ENCODE measurements at places on chromosomes 2 and 18.

- DNase-seq = no peak
These were observed 462.6 kb downstream of the PTPRM start for GRCh38 chr18:8029731-8030130.

DNA sequence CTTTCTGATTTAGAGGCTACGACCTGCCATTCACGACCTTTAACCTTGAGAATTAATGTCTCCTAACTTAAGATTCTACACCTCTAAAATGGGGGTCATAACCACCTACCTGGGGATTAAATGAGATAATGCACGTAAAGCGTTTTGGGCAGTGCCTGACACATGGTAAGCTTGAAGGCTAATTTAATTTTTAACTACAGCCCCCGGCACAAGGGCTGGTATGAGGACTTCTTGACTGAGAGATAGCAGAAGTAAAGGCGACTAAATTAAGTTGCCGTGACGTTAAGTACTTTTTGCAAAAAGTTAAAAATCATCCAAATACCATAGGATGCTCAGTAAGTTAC, 549 bp downstream of the MRPL35 start:
- no peak for DNase-seq

DNA sequence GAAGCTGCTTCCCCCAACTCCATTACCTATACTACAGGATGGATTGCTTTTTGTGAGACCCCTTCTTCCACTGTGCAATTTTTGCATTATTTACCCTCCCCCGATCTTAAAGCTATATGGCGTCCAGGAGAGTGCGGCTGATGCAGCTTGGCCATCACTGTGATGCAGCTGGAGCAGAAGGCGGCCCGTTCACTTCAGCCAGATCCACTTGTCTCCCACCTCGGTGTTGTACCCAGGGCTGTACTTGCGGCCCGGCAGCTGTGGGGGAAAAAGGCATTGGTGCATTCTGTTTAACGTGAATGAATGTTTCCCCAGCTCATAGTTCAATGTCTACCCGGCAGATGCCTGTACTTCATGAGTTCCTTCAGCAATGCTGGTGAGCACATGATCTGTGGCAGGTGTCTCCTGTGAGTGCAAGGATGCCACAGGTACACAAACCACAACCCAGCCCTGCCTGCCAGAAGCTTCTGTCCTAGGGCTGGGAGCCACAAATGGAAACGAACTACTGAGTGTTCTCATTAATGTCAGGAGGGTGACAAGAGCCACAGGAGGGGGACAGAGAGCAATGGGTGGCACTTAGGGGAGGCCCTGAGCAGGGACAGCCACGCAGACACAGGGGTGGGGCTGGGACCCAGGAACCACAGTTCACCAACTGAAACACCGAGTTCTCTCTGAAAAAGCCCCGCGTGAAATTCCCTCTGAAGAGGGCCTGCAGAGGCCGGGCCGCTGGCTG, 64.0 kb downstream of the NDUFA10 start:
- no peak for DNase-seq

GRCh38 chr2:178066890-178067669, 5.5 kb downstream of the PDE11A start:
- DNase-seq = no peak

DNA sequence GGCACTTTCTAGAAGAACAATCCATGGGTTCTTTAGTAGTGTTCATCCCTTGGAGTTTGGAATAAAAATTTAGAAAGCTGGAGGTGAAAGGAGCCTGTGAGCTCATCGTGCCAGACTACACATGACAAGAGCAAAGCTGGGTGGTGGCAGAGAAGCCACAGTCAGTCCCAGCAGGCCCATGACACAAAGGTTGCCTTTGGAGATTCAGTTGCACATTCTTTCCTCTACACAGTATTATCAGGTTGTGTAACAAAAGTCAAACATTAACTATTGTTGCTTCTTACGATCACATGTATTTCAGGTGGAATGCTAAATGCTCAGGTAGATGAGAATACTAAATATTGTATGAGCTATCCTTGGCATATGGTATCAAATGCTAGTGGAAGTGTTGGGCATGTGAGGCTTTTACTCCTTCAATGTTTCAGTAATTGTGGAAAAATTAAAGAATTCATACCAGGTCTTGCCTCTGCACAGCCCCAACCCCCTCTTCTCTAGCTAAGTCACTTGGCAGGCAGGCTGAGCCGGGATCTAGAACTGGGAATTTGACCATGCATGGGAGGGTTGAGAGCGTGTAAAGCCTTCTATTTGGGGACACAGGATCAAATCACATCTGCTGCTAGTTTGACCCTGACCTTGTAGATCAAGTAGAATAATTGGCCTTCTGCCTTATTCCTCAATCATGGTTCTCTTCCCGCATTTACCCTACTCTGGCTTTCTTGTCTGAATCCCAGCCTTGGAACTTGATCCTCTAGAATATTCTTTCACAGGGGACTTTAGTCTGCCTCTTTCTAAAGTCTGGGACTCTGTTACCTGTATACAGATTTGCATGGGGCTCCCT, 230.9 kb downstream of the GCA start:
- no peak for DNase-seq

DNA sequence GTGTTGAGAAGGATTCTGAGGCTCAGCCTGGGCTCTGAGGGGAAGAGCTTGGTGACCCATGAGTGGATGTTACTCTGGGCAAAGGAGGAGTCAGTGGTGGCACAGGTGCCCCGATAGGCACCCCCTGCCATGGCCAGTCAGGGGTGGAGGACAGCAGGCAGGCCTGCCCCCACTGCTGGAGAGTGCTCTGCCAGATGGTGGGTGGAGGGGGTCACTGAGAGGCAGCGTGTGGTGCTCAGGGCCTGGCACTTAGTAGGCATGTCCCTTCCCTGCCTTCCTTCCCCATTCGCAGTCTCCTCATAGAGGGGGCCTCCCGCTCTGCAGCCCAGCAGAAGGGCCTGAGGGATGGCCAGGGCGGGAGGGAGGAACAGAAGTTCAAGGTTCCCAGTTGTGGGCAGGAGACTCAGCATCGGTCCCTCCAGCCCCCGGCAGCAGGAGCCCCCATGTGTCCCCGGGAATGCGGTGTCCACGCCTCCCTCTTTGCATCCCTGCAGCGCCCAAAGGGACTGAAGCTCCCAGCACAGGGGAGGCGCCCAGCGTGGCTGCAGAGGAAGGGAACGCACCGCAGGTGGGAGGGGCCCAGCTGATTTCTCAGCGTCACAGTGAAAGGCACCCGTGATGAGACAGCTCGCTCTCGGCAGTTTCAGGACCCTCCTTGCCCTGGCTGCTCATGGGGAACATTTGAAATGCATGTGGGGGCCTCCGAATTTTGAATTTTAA, 5.7 kb upstream of the SNED1 start:
- no peak for DNase-seq

DNA sequence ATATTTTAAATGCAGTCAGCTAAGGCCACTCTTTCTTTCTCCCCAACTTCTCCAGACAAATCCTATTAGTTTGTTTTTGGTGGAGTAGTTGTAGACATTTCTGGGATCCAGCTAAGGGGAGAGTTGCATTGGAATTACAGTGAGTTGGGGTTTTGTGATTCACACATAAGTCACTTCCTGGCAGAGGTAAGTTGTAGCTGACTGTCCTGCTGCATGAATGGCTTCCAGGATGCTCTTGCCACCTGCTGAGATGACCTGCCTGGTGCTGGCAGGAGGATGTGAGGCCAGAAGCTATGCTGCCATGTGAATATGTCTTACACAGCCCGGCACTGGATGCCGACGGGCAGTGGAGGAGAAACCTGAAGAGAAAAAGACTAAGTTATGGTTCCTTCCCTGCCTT, 243.7 kb downstream of the TDRD15 start:
- no peak for DNase-seq

GRCh38 chr2:105961599-105962146, 217.0 kb downstream of the NCK2 start:
- no peak for DNase-seq

DNA sequence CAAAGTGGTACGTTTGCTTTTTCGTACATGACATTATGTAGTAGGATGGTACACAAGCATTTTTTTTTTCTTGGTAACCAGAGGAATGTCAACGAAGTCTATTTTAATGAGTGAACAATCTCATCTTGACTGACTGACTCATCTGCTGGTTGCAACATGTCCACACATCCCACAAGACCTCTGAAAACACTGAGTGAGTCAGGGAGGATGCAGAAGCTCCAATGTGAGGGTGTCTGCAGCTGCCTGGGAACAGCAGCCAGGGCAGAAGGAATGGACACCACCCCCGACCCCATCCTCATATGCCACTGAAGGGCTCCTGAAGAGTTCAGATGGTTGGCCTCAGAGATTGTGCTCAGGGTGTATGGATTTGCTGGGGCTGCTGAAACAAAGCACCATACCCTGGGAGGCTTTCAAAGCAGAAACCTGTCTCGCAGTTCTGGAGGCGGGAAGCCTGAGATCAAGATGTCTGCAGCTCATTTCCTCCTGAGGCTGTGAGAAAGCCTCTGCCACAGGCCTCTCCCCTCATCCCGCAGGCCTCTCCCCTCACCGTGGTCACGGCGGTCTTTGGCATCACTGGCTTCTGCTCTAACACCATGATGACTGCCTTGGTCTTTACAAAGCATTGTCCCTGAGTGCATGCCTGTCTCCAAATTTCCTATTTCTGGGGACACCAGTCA, 124.6 kb downstream of the LRATD1 start:
- no peak for DNase-seq

DNA sequence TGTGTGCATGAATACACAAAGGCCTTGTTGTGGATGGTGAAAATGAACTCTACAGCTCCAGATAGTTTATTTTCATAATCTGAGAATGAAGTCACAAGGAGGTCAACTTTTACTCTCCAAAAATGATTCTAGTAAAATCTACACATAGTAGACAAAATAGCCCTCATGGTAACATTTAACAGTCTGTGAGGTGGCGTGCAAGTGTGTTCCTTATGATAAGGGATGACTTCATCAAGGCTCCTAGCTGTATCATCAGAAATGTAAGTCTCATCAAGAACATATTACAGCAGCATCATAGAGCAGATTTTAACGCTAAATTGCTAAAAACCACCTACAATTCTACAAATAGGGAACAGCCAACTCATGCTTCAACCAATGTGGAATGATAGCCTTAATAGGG, 72.3 kb upstream of the RIOK3 start:
- DNase-seq = peak; percentile 66

GRCh38 chr2:86413296-86414094, 27.7 kb upstream of the KDM3A start:
- no peak for DNase-seq

- no peak for DNase-seq
These were observed 112.1 kb upstream of the SERPINE2 start for GRCh38 chr2:224151161-224151560.

DNA sequence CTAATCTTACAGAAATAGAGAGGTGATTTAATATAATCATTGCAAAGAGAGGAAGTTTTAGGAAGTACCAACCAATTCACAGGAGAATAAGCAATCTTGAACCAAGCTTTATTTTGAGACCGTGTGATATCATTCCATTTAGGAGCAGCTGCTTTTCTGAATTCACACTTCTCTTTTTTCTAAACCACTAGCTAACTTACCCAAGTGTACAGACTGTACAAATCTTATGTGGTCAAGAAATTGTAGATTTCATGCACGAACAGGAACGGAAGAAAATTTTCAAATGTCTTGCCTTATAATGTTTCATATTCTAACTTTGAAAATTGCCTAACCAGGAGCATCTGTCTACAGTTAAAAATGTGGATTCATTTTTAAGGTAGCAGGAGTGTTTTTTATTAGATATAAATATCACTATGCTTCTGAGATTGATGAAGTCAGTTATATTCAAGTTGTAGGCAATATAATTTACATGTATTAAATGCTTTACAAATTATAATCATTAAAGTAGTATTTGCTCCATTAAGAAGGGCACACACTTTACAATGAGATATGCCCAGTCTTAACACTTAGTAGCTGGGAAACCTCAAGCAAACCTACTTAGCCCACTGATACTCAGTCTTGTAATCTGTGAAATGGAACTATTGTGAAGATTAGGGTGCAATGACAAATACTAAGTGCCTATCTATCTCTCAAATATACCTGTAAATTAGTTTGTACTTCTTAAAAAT, 302.2 kb upstream of the STON1 start:
- DNase-seq = no peak

Measured in SJSA1 (cell line).